ENCODE measurements at places on chromosomes 3 and 15. TPM values are rescaled to one million over a fixed set of nuclear protein-coding genes. Genes with fewer than 3 reads are reported as not detected.

DNA sequence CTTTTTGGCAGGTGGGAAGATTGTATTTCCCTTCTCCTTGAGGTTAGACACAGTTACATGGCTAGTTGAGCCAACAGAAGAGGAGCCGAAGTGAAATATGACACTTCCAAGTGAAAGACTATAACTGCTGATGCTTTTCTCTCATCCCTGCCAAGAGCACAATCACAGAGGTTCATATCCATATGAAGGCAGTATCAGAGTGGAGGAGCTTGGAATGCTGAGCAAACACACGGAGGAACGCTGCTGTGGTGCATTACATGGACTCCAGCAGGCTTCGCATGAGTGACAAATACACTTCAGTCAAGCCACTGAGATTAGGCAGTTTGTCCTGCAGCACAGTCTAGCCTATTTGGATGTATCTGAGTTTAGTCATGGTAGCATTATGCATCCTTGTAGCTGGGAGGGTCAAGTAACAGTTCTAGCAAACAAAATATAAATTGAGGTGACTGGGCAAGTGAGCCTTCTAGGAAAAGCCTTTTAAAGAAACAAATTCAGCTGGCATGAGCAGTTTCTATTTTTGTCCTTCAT, 5.4 kb downstream of the IQCF6 start:
- no peak for DNase-seq

DNA sequence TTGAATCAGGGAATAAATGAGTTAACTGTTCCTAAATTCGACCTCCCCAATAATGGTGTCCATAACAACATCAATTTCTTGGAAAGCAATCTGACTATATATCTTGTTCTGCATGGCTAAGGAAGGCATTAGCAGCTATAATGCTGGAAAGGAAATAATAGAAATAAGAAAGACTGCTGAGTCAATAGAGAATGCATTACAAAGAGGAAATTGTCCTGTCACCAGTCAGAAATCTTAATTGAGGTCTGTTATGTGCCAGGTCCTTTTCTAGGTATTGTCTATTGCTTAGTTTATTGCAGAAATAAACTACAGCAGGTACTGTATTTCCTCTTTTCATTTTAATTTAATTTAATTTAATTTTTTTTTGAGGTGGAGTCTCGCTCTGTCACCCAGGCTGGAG, 5.9 kb upstream of the PPP1R2 start:
- DNase-seq, result no peak

Gene MAN2A2
- total RNA-seq, result 75.9 TPM

DNA sequence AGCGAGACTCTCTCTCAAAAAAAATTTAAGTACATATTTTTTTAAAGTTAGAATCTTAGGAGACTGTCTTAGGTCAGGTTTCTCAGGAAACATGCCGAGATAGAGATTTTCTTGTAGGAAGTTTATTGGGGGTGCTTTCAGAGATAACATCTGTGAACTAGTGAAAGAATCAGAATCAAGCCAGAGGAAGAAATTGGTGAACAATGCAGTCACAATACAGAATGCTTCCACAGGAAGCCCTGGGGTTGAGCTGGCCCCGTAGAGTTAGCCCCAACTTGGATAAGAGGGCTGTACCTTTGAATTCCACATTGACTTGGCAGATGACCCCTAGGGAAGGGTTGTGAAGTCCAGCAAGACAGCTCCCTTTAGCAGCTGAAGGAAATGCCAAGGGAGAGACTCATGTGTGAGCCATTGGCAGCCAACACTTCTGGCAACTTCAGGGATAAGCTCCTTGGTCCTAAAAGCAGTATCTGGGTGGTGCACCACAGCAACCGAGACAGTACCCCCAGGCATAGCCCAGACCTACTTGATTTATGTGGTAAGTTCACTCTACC, 7.1 kb upstream of the PLCB2 start:
- no peak for DNase-seq

- DNase-seq, result no peak
Observed at GRCh38 chr15:57385923-57386390, 9.7 kb downstream of the CGNL1 start.

DNA sequence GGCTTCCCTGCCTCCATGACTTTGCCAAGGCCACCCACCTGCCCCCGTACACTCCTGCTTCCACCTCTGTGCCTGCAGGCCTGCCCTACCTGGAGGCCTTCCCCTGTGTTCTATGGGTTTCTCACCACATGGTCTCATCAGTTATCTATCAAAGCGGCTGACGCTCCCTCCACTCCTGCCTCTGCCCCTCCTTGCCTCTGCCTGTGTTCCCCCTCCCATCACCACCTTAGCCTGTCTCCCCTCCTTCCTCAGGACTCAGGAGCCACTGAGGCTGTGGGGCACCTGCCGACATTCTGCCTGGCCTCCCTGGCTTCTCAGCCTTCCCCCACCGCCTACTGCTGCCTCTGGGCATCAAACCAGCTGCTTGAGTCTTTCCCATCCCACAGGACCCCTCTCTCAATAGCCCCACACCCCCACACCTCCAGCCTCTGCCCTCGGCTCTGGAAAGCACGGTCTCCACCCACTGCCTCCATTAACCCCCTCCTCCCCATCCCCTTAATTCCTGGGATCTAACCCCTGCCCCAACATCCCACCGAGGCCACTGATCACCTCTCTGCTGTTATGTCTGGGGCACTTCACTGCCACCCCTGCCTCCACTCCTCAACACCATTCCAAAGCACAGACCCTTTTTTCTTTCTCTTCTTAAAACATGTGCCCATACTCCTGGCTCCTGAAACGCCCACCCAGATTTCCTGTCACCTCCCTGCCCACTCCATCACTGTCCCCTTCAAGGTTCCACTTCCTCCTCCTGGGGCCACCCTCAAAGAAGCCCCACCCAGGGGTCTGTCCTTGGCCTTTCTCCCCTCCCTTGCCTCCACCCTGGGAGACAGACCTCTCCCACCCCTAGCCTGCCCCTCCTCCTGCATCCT, 24.4 kb upstream of the CYP11A1 start:
- DNase-seq, result no peak

- DNase-seq, result peak; percentile 74
Observed at GRCh38 chr3:79490165-79491028, 277.4 kb downstream of the ROBO1 start.

DNA sequence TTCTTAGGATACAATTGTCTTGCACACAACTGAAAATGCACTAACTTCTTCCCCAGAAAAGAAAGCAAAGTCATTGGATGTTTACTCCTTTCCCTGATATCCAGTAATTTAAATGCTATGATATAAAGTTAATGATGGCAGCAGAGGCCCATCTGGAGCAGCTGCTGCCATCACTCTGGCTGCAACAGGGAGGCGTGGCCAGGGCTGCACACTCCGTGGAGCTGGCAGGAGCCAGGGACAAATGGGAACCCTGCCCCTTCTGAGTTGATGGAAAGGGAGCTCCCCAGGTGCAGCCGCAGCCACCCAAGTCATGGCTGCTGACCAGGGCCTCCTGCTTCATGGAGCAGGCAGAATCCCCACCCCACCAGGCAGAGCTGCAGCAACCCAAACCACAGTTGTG, 72.6 kb upstream of the ALDH1A3 start:
- no peak for DNase-seq

All from right cardiac atrium (tissue), 5 donors.